ENCODE measurements at places on chromosomes 2 and 18. TPM values are rescaled to one million over a fixed set of nuclear protein-coding genes. Genes with fewer than 3 reads are reported as not detected.

The EPB41L3 gene
- total RNA-seq = 28.0 TPM

The CDK15 gene
- total RNA-seq = 4.5 TPM

The ACMSD gene
- not detected for total RNA-seq

DNA sequence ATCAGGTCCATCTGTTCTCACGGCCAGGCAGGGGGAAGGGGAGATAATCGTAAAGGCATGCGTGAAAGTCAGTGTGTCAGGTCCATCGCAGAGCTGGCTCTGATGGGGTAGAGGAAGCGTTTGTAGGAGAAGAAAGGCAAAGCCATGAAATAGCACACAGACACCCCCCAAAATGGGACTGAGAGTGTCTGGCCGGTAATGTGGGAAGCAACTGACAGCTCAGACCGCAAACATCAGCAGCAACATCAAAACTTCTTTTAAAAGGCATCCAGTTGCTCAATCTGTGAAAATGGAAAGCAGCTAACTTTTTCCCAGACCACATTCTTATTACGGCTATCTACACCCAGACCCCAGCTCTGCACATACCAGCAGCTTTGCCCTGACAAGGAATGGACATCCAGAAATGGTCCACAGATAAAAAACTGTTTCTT lies 232.6 kb downstream of the EN1 start:
- DNase-seq = peak; percentile 60

GRCh38 chr2:136168720-136169119 lies 50.8 kb upstream of the CXCR4 start:
- DNase-seq = peak; percentile 2

GRCh38 chr2:101546376-101547058 lies 71.6 kb upstream of the RFX8 start:
- DNase-seq = peak; percentile 60

DNA sequence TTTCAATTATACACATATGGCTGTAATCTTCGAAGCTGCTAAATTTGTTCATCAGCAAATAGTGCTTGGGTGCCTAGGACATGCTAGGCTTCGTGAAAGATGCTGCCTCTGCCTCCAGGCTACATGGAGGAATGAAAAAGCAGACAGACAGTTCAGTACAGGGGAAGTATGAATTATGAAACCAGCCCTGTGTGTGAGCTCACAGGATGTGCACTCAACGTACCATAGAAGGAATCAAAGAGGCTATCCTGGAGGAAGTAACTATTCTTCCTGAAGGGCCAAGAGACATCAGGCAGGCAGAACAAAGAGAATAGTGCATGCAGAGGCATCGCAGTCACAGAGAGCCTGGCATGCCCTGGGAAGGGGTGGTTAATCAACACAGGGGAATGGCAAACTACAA lies 61.4 kb downstream of the DYM start:
- DNase-seq = no peak

GRCh38 chr2:182193291-182193690 lies 207.6 kb downstream of the PPP1R1C start:
- DNase-seq = no peak

DNA sequence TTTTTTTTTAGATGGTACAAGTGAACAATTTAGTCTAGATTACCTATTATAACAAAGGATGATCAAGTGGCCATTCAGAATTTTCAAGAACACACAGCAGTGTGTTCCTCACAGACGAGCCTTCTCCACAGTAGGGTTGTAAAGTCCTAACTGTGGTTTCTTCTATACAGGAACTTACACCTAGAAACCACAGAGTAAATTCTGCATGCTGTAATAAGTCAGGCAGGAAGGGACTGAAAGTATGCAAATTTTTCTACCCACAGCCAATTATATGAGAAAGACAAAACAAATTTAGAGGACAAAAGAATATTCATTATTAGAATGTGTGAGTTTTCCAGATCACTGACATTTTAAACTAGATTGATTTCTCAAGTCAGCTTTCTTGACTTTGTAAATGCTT lies 99.5 kb downstream of the RBMS1 start:
- DNase-seq = no peak

GRCh38 chr2:191738667-191739066 lies 60.7 kb downstream of the NABP1 start:
- peak; percentile 51 for DNase-seq

DNA sequence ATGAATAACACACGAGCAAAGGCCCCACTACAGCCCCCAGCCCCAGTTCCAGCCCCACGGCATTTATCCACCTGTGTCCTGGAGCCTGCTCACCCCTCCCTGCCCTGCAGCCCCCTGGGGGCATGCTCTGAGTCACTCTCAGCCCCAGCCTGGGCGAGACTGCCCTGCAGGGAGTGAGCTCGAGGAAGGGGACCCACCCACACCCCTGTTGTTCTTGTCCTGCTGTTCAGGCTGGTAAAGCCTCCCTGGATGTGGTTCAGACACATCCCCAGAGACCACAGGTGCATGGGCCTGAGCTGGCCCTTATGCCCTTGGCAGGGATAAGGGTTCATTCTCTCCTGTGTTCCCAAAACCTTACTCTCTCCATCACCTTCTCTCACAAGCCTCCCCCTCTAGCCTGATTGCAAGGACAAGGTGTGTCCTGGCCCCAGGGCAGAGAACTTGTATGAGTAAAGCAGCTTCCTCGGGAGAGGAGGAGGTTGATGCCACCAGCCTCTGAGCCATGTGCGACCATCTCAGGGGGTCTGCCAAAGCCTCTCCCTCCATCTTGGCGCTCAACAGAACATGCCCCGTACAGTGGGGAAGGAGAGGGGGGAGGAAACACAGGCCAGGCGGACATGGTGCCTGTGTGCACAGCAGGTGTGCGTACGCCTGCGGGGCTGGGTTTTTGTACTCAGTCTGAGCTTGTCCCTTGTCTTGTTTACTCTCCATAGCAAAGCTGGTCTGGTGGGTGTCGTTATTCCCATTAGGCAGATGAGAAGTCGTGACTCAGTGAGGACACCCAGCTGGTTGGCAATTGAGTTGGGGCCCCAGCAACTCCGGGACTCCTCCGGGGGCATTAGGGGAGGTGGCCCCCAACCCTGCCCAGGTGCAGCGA lies 64.4 kb downstream of the CIB4 start:
- no peak for DNase-seq

- peak; percentile 51 for DNase-seq
These were observed 116.0 kb downstream of the ABCA12 start for GRCh38 chr2:215022418-215022817.

GRCh38 chr2:88451811-88452564 lies 505 bp downstream of the FOXI3 start:
- DNase-seq = no peak

DNA sequence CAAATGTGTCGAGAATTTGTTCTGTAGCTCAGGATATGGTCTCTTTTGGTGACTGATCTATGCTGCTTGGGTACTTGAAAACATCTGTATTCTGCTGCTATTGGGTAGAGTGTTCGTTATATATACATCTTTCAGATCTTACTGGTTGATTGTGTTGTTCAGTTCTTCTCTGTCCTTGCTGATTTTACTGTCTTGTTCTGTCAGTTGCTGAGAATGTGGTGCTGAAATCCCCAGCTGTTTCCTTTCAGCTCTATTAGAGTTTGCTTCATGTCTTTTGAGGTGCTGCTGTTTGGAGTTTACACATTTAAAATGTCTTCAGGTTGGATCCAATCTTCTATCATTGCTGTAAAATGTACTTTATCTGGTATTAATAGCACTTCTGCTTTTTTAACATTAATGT lies 12.9 kb downstream of the BCL2L11 start:
- no peak for DNase-seq

- no peak for DNase-seq
These were observed 91.5 kb downstream of the LTBP1 start for GRCh38 chr2:33038230-33038629.

DNA sequence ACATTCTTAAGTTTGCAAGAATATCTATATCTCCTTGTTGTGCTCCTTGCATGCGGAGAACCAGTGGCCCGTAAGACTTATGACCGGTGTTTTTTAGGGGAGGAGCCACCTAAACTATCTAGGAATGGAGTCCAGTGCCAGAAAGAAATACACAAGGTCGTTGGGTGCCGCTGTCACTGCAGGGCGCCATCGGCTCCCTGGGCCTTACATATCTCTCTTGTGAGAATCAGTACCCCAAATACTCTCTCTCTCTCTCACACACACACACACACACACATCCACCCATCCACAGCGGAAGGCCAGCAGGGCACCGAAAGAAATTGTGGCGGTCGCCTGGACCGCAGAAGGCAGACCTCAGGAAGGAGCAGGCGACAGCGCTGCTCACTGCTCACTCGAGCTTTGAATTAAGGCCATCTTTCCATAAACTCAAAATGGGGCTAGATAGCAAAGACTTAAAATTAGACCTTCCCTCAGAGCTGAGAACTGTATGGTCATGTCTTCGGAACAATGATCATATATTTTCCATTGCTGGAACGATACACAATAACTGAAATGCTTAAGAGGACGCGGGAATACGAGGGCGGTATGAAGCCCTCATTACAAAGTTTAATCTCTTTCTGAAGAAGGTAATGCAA lies 10.4 kb downstream of the NR4A2 start:
- DNase-seq = peak; percentile 1

- peak; percentile 95 for DNase-seq
These were observed 987.2 kb upstream of the CDH2 start for GRCh38 chr18:29164020-29164706.

DNA sequence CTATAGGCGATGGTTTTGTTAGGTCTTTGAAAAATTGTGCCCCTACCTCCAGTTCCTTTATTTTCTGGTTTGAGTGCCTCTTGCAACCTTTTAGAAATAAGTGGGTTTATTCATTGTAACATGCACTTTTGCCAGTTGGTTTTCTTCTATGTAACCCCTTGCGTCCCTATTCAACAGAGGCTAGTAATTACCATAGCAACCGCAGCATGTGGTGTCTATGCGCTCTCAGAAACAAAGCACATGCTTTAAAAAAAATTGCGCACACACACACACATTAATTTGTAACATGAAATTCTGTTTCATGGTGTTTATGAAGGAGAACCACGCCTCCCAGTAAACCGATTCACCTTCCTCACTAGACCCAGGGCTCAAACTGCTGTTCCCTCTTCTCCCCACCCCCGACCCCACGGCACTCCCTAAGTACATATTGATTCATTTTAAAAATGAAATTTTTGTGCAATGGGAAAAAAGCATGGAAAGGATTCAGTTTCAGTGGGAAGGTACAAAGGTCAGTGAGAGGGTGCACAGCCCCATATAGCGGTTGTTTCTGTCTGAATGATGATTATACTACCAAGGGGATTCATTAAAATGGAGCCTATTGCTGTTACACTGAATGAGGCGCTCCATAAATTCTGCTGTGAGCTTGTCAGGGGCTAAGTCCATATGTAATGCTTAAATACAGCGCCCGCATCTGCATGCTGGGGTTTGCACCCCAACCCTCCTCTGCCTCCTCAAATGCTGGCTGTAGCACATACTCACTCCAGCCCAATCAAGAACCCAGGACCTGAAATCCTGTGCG lies 206.9 kb downstream of the ICOS start:
- DNase-seq = no peak

- DNase-seq = peak; percentile 16
These were observed 2.4 kb downstream of the KLF11 start for GRCh38 chr2:10045561-10046355.

GRCh38 chr18:58586269-58586668 lies 42.6 kb downstream of the ALPK2 start:
- no peak for DNase-seq

Data from fibroblast of the aortic adventitia (primary cell).